WTC11 (cell line): ENCODE measurements at places on chromosomes 7 and 10. TPM values are rescaled to one million over a fixed set of nuclear protein-coding genes. Genes with fewer than 3 reads are reported as not detected.

Gene TMEM229A
- 0.27 to 0.74 TPM (median 0.41 TPM) in 3 replicates for total RNA-seq

Gene RPEL1
- total RNA-seq = 0.09 TPM in 1 of 3 replicates, not detected in the others

GRCh38 chr10:60358282-60358681, 31.4 kb downstream of the ANK3 start:
- H3K4me3 ChIP-seq = no peak overlapping the region
- no peaks in the 10 kb centered on the region for H3K36me3 ChIP-seq
- H3K27ac ChIP-seq = no peak overlapping the region
- DNase-seq = no peak
- no peaks in the 10 kb centered on the region; the same call in 1 of the 2 replicates for H3K27me3 ChIP-seq

GRCh38 chr7:3399858-3400257, 98.8 kb downstream of the SDK1 start:
- DNase-seq = peak; percentile 78
- H3K27me3 ChIP-seq = no peaks in the 10 kb centered on the region
- peaks cover 11% of the 10 kb centered on the region for H3K36me3 ChIP-seq
- H3K4me3 ChIP-seq = no peak overlapping the region
- H3K27ac ChIP-seq = no peak overlapping the region

DNA sequence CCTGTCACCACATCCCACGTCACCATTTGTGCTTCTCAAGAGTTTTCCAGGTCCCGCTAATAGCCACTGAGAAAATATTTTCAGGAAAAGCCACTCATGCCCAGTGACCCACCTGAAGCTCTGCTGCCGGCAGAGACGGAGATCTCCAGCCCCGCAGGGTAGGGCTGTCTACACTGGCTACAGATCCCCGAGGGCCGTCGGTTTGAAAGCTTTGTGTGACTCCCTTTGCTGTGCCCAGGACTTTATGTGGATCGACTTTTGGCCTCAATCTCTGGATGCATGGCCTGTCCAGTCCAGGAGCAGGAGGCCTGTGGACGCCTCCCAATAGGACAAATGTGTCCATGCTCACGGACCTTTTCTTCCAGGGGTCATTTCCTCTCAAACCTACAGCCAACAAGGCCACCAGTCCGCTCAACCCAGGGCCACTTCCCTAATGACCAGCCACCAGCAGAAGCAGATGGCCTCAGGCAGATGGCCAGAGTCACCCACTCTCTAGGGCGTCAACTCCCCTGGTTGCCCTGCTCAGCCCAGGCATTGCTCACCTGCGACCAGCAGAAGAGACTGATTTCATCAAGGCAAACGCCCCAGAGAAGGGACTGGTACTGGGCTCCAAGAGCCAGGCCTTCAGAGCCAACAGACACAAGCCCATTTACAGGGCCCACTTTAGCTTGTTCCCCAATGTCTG, 76.4 kb downstream of the OAT start:
- H3K4me1 ChIP-seq = no peaks in the 10 kb centered on the region
- DNase-seq = no peak
- no peaks in the 10 kb centered on the region for H3K36me3 ChIP-seq
- H3K27me3 ChIP-seq = no peaks in the 10 kb centered on the region
- H3K4me3 ChIP-seq = no peak overlapping the region

GRCh38 chr10:128063736-128064107, 62.5 kb downstream of the MKI67 start:
- no peak for DNase-seq
- no peaks in the 10 kb centered on the region; the same call in 1 of the 2 replicates for H3K36me3 ChIP-seq
- peaks cover 29% of the 10 kb centered on the region for H3K4me1 ChIP-seq
- no peaks in the 10 kb centered on the region for H3K27me3 ChIP-seq
- no peak overlapping the region for H3K27ac ChIP-seq

DNA sequence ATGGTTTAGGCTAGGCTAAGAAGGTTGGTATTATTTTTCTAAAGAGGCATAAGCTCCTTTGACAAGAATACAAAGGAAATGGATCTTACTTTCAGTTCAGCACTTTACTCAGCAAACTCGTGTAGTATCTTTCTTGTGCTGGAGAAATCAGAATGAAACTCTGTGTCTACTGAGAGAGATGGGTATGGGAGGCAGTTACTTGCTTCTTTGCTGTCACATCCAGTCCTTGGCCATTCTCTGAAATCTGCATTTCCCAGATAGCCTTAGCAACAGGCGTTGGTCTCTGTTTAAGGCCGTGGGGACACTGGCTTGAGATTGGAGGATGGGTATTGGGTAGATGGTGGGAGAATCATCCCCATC, 180.5 kb downstream of the NRP1 start:
- no peak for DNase-seq
- no peak overlapping the region for H3K27ac ChIP-seq
- peaks cover 15% of the 10 kb centered on the region for H3K4me1 ChIP-seq
- no peak overlapping the region for H3K4me3 ChIP-seq
- no peaks in the 10 kb centered on the region for H3K27me3 ChIP-seq

- H3K36me3 ChIP-seq = peaks cover 24% of the 10 kb centered on the region
- H3K27ac ChIP-seq = peak overlapping the region; percentile 44
- H3K4me3 ChIP-seq = no peak overlapping the region
- no peak for DNase-seq
- H3K27me3 ChIP-seq = no peaks in the 10 kb centered on the region
Measured at GRCh38 chr7:20030417-20030816, 186.8 kb downstream of the MACC1 start.

DNA sequence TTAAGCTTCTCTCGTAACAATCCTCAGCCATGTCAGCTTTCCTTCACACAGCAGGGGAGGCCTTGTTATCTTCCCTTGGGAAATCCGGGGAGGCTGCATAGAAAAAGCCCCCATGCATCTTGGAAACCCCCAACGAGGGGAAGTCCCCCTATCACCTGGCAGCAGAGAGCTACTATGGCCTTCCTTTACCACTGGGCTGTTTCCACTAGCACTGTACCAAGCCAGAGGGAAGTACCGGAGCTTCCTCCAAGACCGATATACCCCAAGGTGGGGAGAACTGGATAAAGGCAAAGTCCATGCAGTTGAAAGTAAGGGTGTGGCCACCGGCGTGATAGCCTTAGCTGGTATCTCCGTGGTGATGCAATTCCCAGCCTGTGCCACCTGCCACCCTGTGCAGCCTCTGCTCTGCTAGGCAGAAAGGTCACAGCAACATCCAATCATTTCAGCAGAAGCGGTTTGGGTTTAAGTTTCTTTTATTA, 4.4 kb upstream of the CLIP2 start:
- H3K27ac ChIP-seq = 0 out of 2 replicates have a peak overlapping the region, but pooled peaks have one; percentile 36
- H3K27me3 ChIP-seq = peaks cover 2% of the 10 kb centered on the region
- H3K36me3 ChIP-seq = no peaks in the 10 kb centered on the region
- no peak for DNase-seq
- peaks cover 41% of the 10 kb centered on the region for H3K4me1 ChIP-seq
- H3K4me3 ChIP-seq = no peak overlapping the region
